ENCODE measurements at places on chromosomes 4 and X.

GRCh38 chrX:11791090-11791489, 33.1 kb downstream of the MSL3 start:
- no peak overlapping the region for H3K4me3 ChIP-seq
- H3K27me3 ChIP-seq, result no peaks in the 10 kb centered on the region
- DNase-seq, result no peak
- no peak overlapping the region for H3K27ac ChIP-seq
- H3K36me3 ChIP-seq, result no peaks in the 10 kb centered on the region

DNA sequence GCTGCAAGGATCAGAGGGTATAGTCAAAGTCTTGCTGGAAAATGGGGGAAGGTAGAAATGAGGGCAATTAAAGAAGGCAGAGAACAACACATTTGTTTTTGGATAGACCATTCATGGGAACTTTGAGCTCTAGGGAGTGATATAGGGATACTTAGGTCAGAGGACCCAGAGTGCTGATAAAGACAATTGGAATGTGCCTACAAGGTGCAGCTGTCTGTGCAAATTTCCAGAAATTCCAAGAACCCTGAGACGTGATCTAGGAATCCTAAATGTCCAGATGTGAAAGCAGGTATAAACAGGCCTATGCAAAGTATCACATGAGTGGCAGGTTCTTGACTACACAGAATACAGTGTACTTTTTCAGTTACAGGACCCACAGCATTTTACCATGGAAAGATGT, 24.2 kb downstream of the FNIP2 start:
- H3K27me3 ChIP-seq, result no peaks in the 10 kb centered on the region
- no peak overlapping the region for H3K4me3 ChIP-seq
- H3K27ac ChIP-seq, result no peak overlapping the region
- H3K4me1 ChIP-seq, result no peaks in the 10 kb centered on the region
- DNase-seq, result no peak

DNA sequence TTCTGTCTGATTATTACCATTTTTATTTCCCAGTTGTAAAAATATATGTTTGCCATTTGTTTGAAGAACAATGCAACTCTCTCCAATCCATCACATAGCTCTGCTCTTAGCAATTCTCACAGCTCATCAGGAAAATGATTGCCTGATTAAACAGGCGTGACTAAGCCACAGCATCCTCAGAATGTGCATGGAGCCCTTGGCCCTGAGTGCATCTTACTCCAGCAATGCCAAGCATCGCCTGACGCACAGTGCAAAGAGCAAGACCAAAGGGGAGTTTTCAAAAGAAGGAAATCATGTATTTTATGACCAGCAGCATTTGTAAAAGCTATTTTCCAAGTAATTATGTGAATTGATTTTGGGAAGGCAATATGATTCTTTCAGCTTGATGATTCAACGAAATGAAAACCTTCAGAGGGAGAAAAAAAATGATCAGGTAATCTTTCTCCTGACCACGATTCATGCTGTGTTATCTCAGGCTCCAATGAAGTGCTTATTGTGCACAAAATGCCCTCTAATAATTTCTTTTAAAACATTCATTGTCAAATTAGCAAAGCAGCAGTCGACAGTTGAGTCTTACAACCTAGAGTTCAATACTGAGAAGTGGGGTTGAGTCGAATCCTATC, 138.0 kb upstream of the FAM9B start:
- H3K27me3 ChIP-seq, result no peaks in the 10 kb centered on the region
- H3K36me3 ChIP-seq, result no peaks in the 10 kb centered on the region
- no peak for DNase-seq
- no peak overlapping the region for H3K27ac ChIP-seq
- H3K4me1 ChIP-seq, result no peaks in the 10 kb centered on the region
- no peak overlapping the region for H3K4me3 ChIP-seq

- DNase-seq, result no peak
- no peak overlapping the region for H3K27ac ChIP-seq
- no peak overlapping the region for H3K4me3 ChIP-seq
- H3K4me1 ChIP-seq, result peaks cover 12% of the 10 kb centered on the region
Measured at GRCh38 chr4:1851575-1852410, 4.2 kb downstream of the LETM1 start.

DNA sequence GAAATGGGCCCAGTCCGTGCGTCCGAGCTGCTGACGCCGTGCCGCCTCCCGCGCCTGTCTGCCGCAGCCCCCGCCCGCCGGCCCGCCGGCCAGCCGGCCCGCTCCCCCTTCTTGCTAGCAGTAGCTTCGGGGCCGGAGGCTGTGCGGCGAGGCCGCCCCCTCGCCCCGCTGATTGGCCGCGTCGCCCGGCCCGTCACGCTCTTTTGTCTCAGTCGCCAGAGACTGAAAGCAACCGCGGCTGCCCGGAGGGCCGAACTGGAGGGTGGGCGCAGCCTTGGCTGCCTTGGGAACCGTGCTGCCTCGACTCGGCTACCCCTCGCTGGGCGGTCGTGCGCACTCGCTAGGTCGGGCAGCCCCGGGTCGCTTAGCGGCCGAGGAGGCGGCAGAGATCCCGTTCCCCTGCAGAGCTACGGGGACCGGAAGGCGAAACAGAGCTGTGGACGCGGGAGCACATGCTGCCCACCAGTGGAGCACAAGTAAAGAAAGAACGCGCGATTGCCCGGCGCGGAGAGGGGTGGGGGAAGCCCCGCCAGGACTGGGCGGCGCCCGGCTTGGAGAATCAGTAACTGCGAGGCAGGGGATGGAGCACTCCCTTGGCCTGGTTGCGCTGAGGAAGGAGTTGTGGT, at the start of gene ZCCHC18:
ZCCHC18 (plus strand) TSS at position 198 of the 626 bp plus-strand sequence. CDS start 1,589 bp downstream, outside the sequence.
- no peaks in the 10 kb centered on the region for H3K36me3 ChIP-seq
- peak within 1 kb of the TSS; percentile 78 for H3K27ac ChIP-seq
- H3K27me3 ChIP-seq, result no peaks in the 10 kb centered on the region
- no peak for DNase-seq
- peaks cover 2% of the 10 kb centered on the region for H3K4me1 ChIP-seq
- peak within 1 kb of the TSS; percentile 75 for H3K4me3 ChIP-seq

DNA sequence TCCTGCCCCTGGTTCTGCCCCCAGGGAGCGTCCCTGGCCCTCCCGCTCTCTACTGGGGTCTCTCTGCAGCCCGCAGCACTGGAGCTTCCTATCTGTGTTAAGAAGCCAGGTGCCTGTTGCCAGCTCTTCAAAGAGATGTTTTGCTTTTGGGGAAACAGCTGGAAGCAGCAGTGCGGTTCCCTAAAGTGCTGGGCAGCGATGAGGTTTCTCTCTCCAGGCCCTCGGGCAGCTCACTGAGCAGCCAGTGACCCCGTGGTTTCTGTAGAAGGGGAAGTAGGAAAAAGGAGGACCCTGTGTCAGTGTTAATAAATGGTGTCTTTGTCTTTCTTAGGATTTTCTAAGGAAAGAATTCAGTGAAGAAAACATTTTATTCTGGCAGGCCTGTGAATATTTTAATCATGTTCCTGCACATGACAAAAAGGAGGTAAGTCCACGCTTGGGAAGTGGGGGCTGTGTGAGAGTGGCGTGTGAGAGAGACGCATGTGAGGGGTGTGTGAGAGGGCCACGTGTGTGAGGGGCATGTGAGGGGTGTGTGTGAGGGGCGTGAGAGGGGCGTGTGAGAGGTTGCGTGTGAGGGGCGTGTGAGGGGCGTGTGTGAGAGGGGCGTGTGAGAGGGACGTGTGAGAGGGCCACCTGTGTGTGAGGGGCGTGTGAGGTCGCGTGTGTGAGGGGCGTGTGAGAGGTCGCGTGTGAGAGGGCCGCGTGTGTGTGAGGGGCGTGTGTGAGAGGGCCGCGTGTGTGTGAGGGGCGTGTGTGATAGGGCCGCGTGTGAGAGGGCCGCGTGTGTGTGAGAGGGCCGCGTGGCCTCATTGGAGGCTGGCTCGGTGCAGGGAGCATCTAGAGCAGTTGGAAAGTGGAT, 27.1 kb upstream of the HGFAC start:
- H3K27me3 ChIP-seq, result no peaks in the 10 kb centered on the region
- no peaks in the 10 kb centered on the region for H3K4me1 ChIP-seq
- H3K27ac ChIP-seq, result no peak overlapping the region
- no peak for DNase-seq

GRCh38 chr4:19807505-19807904, 444.2 kb upstream of the SLIT2 start:
- H3K4me3 ChIP-seq, result no peak overlapping the region
- no peak for DNase-seq
- no peaks in the 10 kb centered on the region for H3K36me3 ChIP-seq
- no peak overlapping the region for H3K27ac ChIP-seq
- no peaks in the 10 kb centered on the region for H3K4me1 ChIP-seq

Data from T-cell (primary cell).